Islet precursor cell (in vitro differentiated cells): ENCODE measurements at places on chromosomes 16 and 17.

DNA sequence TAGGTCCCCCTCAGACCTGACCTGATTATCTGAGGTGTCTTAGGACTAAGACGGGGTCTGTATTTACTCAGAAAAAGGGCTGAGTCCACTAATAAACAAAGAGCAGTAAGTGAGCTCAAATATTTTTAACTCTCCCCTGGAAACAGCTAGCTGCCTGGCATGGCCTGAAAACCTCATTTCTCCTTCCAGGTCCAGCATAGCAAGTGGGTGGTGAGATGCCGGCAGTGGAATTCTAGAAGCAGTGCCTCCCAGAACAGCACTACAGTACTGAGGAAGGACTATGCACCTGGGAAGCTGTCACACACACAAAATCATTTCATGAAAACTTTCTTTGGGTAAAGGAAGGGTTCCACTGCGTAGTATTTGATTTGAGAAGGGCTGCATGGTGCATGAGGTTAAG is 29.5 kb upstream of the CFAP20 start:
- DNase-seq = no peak

DNA sequence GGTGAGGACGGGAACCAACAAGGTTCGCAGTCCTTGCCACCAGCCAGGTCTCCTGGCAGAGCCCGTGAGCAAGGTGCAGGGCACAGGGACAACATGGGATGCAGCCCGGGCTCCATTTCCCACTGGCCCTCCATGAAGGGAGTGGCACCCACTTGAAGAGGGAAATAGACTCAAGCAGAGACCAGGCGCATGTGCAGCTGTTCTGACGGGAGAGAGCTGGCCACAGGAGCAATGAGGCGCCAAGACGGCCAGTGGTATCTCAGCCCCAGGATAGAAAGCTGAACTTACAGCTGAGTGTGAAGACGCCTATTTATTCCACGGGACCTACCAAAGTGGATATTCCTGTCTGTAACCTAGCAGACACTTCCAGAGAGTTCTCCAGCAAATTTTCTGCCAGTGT is 8.2 kb upstream of the FOXJ1 start:
- DNase-seq = no peak

GRCh38 chr16:15907863-15908478 is 19.6 kb upstream of the CEP20 start:
- DNase-seq = peak; percentile 67

GRCh38 chr16:27264151-27264550 is 4.4 kb downstream of the NSMCE1 start:
- peak; percentile 80 for DNase-seq

DNA sequence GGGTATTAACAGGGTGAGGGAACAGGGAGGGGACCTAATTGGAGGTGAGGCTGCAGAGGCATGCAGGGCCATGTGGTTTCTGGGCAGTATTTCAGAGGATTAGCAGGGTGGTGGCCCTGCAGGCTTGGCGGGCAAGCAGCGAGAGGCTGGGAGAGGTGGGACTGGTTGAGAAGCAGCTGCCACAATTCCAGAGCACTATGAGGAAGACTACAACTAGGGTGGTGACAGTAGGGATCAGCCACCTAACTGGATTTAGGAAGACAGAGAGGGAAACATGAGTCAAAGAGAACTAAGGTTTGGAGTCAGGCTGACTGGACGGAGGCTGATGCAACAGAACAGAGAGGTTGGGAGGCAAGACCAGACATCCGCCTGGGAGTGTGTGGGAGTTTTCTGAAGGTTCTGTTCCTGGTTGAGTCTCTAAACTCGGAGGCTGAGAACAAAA is 12.3 kb downstream of the ALOXE3 start:
- DNase-seq = peak; percentile 82

DNA sequence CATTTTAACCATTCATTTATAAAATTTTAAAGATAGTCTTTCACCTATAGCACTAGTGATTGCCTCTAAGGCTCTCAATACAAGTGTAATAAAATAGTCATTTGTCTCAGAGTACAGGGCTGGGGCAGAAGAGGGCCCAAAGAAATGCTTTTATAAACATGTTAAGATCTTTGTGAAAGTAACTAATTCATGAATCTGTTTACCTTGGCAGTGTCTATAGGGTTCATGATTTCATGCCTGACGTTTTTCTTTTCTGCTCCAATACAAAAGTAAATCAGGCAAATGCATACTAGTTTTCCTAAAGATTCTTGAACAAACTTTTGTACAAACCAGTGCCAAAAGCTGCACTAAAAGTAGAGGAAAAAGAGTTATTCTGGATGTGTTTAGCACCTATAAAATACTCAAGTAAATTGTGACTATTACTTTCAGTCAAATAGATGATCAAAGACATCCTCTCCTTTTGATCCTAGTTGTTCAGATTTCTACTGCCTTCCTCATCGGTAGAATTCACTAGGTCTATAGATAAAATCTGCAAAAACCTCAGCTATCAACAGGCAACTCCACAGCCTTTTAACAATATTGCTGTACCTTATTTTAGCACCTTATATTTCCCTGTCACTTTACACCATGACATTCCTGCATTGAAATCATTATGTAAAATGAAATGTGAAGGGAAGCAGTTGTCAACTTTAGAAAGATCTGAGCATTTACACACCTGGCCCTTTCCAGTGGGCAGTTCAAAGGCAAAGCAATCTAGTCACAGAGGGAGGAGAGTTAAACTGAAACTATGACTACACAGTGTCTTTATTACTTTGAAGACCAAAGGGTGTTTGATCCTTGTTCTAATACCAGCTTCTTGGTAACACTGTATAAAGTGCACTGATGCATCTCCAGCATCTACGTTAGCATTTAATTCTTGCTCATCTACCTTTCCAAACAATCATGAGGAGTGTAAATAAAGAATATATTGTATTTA is 100.0 kb upstream of the MED13 start:
- no peak for DNase-seq
